ENCODE measurements at places on chromosomes 3 and 15.
A peak's percentile ranks its signal among the peaks of the same experiment; 100 is the strongest.

DNA sequence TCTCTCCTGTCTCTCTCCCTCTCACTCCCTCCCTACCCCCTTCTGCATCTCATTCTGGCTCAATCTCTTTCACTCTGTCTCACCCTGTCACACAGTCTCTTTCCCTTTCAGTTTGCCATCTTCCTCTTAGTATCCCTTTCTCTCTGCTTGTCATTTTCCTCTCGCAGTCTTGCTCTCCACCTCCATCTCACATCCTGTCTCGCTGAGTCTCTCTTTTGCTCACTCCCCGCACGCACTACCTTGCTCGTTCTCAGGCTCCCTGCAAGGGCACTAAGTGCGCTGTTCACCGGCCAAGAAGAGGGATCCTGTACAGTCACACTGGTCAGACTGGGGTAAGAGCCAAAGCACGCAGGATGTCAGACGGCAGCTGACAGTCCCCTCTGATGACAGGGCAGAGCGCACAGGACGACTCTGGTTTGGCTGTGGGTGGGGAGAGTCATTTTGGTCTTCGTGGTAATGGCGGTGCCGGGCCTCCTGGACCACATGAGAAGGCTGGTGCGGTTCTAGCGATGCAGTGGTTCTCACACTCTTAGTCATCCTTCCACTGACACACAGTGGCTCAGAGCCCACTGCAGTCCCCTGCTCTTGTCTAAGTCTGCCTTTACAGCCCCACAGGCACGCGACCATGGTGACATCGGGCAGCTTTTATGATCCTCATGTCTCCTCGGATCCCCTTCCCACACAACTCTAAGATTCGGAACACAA, 356.8 kb downstream of the FOXP1 start:
- DNase-seq: peak; percentile 85

- no peak for DNase-seq
Observed at GRCh38 chr3:110814170-110815007, 257.2 kb upstream of the NECTIN3 start.

GRCh38 chr15:77421370-77421700, 647 bp downstream of the HMG20A start:
- no peak for DNase-seq

DNA sequence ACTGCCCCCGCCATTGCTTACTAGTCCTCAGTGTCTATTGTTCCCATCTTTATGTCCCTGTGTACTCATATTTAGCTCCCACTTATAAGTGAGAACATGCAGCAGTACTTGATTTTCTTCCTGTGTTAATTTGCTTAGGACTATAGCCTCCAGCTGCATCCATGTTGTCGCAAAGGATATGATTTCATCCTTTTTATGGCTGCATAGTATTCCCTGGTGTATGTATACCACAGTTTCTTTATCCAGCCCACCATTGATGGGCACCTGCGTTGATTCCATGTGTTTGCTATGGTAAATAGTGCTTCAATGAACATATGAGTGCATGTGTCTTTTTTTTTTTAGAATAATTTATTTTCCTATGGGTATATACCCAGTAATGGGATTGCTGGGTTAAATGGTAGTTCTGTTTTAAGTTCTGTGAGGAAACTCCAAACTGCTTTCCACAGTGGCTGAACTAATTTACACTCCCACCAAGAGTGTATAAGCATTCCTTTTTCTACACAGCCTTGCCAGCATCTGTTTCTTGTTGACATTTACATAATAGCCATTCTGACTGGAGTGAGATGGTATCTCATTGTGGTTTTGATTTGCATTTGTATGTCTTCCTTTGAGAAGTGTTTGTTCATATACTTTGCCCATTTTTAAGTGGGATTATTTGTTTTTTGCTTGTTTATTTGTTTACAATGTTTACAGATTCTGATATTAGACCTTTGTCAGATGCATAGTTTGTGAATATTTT, 53.7 kb downstream of the GALK2 start:
- DNase-seq: no peak

DNA sequence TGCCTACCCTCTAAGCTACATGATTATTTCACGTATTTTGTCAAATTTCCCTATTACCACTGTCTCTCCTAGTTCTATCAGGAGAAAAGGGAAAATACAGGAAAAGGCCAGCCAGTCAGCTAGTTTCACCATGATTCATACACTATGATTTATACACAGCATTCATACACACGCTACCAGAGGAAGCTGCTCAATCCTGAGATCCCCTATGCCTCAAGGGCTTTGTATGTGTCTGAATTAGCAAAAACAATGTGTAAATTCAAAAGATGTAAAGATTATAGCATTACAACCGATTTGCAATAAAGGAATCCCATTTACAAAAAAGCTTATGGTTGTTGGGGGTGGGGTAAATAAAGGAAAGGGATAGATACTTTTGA, 3.1 kb upstream of the ACKR4 start:
- no peak for DNase-seq

- DNase-seq: no peak
Observed at GRCh38 chr3:65401359-65402305, 637.1 kb downstream of the MAGI1 start.

DNA sequence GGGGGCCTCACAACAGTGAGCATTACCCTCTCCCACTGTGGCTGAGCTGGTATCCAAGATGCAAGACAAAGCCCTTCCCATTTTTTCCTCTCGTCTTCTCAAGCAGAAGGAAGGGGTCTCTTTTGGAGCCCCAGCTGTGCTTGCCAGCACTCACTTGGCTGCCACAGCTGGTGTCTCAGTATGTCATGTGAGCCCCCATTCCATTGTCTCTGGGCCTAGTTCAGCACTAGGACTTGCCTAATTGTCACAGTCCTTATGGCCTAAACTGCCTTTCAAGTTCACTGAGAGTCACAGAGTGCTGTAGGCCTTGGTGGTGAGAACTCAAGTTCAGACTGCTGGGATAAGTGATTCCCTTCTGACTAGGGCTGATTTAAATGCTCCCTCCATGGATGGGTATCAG, 89.8 kb downstream of the ARHGEF26 start:
- no peak for DNase-seq

- DNase-seq: no peak
Observed at GRCh38 chr15:70535955-70536338, 227.4 kb downstream of the UACA start.

DNA sequence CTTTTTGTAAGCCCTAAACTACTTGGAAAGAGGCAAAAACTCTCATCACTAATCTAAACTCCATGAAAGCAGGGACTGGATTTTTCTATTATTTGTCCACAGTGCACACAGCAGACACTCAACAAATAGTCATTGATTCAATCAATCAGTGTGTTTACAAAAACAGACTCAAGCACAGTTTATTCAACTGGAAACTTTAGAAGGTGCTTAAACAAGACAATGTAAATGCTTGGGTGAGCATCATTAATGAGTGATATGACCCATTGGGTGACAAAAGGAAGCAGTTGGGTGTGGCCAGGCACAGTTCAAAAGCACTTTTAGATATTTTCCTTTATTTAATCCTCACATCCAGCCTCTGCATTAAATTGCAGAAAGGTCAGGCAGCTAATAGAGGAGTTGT, 32.0 kb upstream of the PPP4R2 start:
- DNase-seq: no peak

- DNase-seq: no peak
Observed at GRCh38 chr3:37887062-37887461, 25.4 kb downstream of the CTDSPL start.

DNA sequence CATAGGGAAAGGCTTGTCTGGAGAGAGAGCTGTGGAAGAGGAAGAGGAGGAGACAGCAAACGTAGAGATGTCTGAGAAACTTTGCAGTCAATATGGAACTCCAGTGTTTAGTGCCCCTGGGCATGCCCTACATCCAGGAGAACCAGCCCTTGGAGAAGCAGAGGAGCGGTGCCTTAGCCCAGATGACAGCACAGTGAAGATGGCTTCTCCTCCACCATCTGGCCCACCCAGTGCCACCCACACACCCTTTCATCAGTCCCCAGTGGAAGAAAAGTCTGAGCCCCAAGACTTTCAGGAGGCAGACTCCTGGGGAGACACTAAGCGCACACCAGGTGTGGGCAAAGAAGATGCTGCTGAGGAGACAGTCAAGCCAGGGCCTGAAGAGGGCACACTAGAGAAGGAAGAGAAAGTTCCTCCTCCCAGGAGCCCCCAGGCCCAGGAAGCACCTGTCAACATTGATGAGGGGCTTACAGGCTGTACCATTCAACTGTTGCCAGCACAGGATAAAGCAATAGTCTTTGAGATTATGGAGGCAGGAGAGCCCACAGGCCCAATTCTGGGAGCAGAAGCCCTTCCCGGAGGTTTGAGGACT, 6.9 kb downstream of the MAP1A start:
- no peak for DNase-seq

DNA sequence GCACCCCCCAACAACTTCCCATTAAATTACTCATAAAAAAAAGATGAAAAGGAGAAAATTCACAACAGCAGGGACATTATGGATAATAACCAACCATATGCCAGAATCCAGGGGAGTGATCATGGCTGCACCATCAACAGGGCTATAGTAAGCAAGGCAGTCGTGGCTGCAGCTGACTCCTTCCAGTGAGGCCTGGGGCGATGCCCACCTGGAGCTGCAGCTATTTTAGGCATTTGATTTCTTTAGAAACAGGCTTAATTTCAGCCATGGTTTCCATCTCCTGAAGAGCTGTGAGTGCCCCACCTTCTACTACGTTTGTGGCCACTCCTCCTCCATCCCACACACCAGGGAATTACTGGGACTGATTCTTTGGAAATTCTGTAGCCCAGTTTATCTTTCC, 84.0 kb downstream of the MINAR1 start:
- no peak for DNase-seq

DNA sequence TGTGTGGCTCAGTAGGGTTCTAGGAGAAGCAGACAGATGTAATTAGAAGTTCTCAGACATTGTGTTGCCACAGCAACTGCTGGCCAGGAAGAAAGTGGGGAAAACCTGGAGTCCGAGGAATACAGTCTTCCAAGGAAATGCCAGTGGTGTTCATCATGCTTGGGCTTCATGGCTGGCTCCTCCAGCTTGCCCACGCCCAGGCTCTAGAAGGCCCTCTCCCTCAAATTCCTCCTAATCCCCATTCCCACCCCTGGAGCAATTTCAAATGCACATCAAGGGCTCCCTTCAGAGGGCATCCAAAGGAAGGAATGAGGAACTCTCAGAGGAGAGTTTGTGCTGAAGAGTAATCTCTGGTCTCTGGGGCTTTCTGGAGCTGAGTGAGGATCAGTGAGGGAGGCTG, 21.9 kb downstream of the FSTL1 start:
- DNase-seq: no peak

DNA sequence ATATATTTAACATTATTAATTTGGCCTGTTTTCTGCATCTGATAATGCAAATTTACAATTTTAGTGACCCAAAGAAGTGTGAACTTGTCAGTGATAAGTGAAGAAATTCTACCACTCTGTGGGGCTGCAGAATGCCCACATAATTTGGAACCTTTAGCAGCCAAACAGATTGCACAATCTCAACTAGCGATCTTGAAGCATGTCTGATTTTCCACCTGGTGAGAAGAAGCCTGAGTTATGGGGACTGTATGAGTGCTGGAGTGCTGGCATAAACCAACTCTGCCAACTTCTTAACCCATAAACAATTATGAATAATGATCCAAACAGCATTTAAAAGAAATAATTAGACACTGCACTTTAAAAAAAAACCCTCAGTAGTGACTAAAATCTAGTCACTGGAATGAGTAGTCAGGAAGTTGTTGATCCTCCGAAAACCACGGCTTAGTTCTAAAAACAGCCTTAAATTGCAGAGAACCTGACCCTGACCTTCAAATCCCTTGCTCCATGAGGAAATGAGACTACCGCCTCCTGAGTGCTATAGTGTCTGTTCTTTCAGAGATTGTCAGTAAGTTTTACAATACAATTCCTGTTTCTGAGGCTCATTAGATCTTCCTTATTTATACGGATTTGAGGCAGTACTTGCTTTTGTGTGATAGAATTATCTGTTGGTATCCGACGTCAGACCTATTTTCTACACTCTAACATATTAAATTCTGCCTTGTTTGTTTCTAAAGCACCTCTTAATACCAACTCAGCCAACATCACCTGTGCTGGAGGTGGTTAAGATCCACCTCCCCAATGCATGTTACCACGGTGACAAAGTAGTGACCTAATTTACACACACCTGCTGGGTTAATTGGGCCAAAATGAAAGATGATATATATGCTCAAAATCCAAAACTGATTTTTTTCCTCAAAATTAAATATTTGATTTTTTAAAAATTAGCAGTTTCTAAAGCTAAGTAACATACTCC, 267.7 kb downstream of the ZBTB20 start:
- DNase-seq: no peak

GRCh38 chr3:112115161-112115739, 17.8 kb downstream of the GCSAM start:
- no peak for DNase-seq

DNA sequence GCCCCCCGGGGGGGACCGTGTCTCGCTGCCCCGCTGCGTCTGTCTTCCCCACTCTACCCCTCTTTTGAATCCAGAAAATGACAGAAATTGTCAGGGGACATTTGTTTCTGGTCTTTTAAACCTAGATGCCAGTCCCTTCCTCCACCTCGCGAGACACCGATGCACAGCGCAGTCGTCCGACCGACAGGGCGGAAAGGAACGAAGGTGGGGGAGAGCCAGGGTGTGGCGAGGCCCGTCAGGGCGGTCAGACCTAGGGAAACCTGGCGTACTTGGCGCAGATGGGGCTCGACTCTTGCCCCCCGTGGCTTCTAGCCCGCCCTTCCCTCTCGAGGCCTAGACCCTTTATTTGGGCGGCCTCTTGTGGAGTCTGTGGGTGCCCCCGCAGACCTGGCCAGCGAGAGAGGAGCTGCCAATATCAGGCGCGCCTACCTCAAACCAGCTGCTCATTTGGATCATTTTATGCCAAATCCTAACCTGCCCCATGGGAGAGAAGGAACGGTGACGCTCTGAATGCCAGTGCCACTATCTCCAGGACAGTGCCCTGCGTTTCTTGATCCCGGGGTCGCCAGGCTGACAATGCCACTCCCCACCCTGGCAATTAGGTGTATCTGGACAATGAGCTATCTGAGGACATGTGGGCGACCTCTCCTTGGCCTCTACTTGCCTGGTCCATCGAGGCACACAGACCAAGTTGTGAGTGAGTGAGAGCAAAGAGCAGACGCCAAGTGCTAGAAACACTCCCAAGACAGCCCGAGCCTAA, 500 bp upstream of the RAB6B start:
- no peak for DNase-seq

Data from activated CD4-positive, alpha-beta T cell treated with anti-CD3 and anti-CD28 coated beads, Interleukin-2, amount 50 U/mL, for 4 hours (primary cell).